ENCODE measurements at places on chromosomes 1 and 21. TPM values are rescaled to one million over a fixed set of nuclear protein-coding genes. Genes with fewer than 3 reads are reported as not detected.

Gene WLS
- 38.8 TPM for total RNA-seq

Gene NBPF10
- total RNA-seq, result 1.3 TPM

Gene MNDA
- not detected for total RNA-seq

Gene C1QC
- not detected for total RNA-seq

Gene FAM110D
- total RNA-seq, result not detected

Gene PGLYRP3
- total RNA-seq, result not detected

Gene AGT
- 0.24 TPM for total RNA-seq

Gene C21orf58
- total RNA-seq, result 2.2 TPM

Gene SLC6A17
- total RNA-seq, result not detected

Gene ATAD3B
- 22.4 TPM for total RNA-seq

Gene KRTAP19-3
- total RNA-seq, result not detected

Gene NIBAN1
- total RNA-seq, result 41.2 TPM

Gene MANEAL
- total RNA-seq, result 2.2 TPM

Gene SMAP2
- total RNA-seq, result 6.2 TPM

Gene CCDC185
- not detected for total RNA-seq

Gene GBP6
- total RNA-seq, result 38.6 TPM

Gene HNRNPCL1
- not detected for total RNA-seq

Gene ASCL5
- total RNA-seq, result 0.21 TPM

Gene FMO1
- total RNA-seq, result 0.64 TPM

Gene FAM76A
- 10.6 TPM for total RNA-seq

Gene PRRC2C
- 42.4 TPM for total RNA-seq

Gene FCRL1
- not detected for total RNA-seq

Gene MROH9
- not detected for total RNA-seq

Gene KANK4
- under 0.01 TPM for total RNA-seq

Gene C1QB
- total RNA-seq, result not detected

Gene KCNJ15
- total RNA-seq, result 36.9 TPM

Gene LMOD1
- total RNA-seq, result not detected

Gene HSD3B2
- total RNA-seq, result not detected

Gene KRTAP13-2
- not detected for total RNA-seq

Gene C1orf167
- total RNA-seq, result not detected

Gene TEDDM1
- total RNA-seq, result not detected

Gene LY9
- 0.96 TPM for total RNA-seq

Gene ELOA
- 17.9 TPM for total RNA-seq

Gene KCNE2
- total RNA-seq, result not detected

Gene NUP210L
- total RNA-seq, result 0.24 TPM

Gene RNF186
- total RNA-seq, result under 0.01 TPM

Gene ZYG11A
- total RNA-seq, result 0.48 TPM

Gene KCNA3
- not detected for total RNA-seq

Gene SELE
- 0.24 TPM for total RNA-seq

Gene KIF14
- 1.3 TPM for total RNA-seq

Gene TAS1R3
- 0.21 TPM for total RNA-seq

Gene MYCL
- total RNA-seq, result 7.0 TPM

Gene ZBTB8OS
- total RNA-seq, result 20.5 TPM

Gene ITLN2
- total RNA-seq, result 0.64 TPM

Gene SELL
- total RNA-seq, result not detected

Gene BRDT
- total RNA-seq, result not detected

Gene DNAJC6
- total RNA-seq, result 1.3 TPM

Gene CR1L
- not detected for total RNA-seq

Gene MPZL1
- total RNA-seq, result 92.5 TPM

Gene VPS13D
- total RNA-seq, result 38.8 TPM

Gene C1orf226
- 0.24 TPM for total RNA-seq

Gene DNASE2B
- total RNA-seq, result not detected

Gene PLA2G2D
- not detected for total RNA-seq

Gene SLC1A7
- not detected for total RNA-seq
